ENCODE measurements at places on chromosomes 16 and 17.

DNA sequence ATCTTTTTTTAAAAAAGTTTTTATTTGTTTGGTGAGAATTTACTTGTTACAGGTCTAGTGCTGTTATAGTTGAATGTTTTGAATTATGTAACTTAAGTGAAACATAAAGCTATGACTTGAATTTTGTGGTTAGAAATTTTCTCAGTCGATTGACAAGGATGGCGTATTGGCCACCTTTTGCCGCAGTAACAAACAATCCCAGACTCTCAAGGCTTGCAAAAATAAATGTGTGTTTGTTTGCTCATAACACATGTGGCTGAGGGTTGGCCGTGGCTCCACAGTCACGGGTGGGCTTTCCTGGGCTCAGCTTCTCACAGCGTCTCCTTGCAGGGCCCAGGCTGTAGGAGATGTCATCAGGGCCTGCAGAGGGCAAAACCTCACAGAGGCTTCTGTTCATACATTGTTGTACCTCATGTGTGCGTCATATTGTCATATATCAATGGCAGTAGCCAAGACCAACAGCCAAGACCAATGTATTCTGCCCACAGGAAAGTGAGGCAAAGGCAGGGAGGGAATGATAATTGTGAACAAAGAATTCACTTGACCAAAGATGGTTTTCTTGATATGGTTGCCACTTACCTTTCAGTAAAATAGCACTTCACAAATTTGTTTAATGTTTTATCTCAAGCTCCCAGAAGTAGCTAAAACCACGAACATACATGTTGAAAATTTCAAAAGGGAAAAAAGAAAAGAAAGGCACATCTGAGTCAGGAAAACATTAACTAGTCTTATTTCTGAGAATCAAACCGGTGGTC, 93.5 kb downstream of the WWOX start:
- no peak for DNase-seq

GRCh38 chr17:42251115-42251514, 25.1 kb downstream of the STAT5B start:
- no peak for DNase-seq

GRCh38 chr16:35754391-35755369, 2295.3 kb downstream of the TP53TG3F start:
- DNase-seq = no peak

DNA sequence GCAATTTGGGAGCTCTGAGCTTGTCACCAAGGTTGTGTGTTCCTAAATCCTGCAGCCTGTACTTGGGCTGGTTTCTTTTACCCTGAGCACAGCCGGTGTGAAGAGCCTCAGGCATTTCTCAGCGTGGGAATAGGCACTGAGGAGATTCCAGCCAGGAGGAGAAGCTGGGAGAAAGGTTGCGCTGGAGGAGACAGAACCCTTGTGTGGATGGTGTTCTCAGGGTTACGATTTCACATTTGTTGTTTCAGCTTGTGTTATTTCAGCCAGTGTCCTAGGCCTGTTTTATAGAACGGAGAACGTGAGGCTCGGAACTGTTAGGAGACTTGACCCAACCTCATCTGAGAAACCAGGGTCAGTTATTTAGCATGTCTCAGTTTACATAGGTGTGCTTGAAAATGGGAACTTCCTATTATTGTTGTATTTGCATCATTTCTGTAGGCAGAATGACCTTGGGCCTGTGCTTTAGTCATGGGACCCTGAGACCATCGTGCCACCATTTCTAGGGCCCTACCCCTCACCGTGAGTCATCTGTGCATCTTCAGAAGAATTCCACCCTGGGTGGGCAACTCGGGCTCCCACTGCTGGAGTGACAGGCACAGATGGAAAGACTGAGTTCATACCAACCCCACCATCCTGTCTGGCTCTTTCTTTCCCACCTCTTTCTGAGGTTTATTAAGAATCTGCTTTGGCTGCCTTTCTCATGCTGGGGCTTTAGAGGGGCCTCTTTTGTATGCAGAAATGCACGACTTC, 134.9 kb downstream of the MSI2 start:
- DNase-seq = no peak
